ENCODE measurements at places on chromosomes 2 and 18.

GRCh38 chr2:162821176-162821575 lies 17.4 kb downstream of the KCNH7 start:
- no peak for DNase-seq

GRCh38 chr2:38632980-38633379 lies 30.3 kb upstream of the HNRNPLL start:
- DNase-seq: no peak

- no peak for DNase-seq
Observed at GRCh38 chr2:109148117-109148746, 19.2 kb downstream of the SH3RF3 start.

GRCh38 chr2:110998311-110998710 lies 122.4 kb upstream of the BCL2L11 start:
- DNase-seq: no peak

GRCh38 chr2:114464961-114465706 lies 22.7 kb downstream of the DPP10 start:
- no peak for DNase-seq

- no peak for DNase-seq
Observed at GRCh38 chr2:172735582-172736423, at the start of gene RAPGEF4. RAPGEF4 (plus strand) TSS chr2:172735845; CDS start chr2:172735984, 139 bp downstream.

GRCh38 chr18:73544032-73544431 lies 603.6 kb downstream of the FBXO15 start:
- no peak for DNase-seq

DNA sequence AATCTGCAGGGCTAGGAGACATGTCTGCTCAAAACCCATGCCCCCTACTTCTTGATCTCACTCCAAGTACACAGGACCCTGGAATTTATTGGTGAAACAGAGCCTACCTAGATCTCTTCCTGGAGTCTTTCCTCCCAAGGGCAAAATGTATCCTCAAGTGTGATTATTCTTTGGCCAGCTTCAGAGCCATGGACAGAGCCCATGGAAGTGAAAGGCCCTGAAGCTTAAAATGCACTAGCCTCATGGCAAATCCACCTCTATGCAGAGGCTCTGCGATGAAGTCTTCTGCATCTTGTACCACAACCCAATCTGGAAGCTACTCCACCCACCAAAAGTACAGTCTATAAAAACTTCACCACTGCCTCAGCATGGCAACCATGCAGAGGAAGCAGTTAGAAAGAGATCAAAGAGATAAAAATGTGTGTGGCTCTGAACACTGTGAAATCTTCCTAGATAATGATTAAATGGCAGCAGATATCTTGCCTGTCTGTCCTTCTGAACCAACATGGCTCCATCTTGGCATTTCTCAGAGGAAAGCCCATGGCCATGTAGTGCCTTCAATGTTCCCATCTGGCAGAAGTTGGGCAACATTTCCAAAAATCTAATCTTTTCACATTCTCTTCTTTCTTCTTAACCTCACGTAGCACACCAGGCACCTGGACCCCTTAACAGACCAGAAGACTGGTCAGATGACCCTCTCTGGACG lies 142.9 kb upstream of the KLF7 start:
- DNase-seq: no peak

GRCh38 chr2:85717308-85718008 lies 23.3 kb downstream of the GNLY start:
- DNase-seq: no peak

GRCh38 chr18:12036201-12036751 lies 55.0 kb downstream of the IMPA2 start:
- no peak for DNase-seq

- no peak for DNase-seq
Observed at GRCh38 chr2:142862299-142862698, 15.2 kb upstream of the KYNU start.

DNA sequence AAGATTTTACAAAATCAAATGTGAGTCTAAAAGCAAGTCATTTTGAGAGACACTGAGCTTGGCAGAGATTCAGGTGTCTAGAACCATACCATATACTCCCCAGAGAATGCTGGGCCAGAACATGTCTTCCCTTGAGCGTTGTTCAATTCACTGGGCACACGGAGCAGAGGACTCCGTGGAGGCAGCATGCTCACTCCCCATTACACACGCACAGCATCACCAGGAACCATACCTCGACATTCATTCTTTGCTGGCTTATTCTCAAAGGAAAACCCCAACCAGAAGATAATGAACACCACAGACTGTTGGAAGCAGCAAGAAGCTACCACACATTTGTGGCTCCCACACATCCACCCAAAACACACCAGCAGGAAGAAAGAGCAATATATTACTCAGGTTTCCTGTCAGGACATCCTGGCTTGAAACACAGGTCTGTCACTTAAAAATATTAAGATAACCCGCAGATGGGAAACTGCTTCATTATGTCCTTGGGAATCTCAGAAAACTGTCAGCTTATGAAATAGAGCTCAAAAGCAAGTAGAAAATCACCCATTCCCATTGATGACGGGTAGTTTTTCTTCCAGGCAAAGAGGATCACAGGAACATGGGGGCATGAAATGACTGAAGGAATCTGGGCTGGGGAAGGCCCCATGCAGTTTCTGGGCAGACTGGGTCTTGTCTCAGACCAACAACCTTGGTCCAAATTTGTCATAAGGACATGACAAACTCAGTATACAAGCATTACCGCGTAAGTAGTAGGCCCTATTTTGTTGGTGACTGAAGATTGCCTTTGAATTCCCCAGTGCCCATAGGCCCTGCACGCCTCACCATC lies 46.4 kb downstream of the PCBP1 start:
- no peak for DNase-seq

DNA sequence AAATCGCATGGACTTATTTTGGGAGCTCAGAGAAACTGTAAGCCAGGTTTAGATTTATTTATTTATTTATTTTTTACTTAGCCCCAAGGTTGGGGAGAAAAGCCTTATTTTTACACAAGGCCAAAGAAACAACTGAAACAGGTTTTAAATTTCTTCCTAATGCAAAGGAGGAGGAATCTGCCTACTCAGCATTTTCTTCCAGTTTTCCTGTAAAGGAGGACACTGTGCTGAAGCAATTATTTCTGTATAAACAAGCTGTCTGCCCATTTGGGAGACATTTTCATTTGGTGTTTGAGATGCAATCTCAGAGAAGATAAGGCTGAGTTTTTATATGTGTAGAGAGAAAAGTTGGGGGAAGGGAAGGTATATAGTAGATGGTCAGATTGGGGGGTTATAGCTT lies 125.0 kb downstream of the ETAA1 start:
- DNase-seq: no peak

DNA sequence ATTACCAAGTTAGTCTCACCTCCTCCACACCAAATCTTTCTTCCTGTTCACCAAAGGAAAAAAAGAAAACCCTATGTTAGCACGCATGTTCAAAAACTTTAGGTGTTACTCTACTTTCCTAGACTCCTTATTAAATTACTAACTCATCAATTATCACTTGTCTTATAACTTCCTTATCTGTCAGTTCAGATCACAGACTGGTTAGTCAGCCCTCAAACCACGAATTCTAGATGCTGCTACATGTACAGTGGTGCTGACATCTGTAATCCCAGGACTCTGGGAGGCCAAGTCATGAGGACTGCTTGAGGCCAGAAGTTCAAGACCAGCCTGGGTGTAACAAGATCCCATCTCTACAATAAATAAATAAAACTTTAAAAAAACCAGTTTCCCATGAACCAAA lies 3.5 kb downstream of the YWHAQ start:
- DNase-seq: no peak

DNA sequence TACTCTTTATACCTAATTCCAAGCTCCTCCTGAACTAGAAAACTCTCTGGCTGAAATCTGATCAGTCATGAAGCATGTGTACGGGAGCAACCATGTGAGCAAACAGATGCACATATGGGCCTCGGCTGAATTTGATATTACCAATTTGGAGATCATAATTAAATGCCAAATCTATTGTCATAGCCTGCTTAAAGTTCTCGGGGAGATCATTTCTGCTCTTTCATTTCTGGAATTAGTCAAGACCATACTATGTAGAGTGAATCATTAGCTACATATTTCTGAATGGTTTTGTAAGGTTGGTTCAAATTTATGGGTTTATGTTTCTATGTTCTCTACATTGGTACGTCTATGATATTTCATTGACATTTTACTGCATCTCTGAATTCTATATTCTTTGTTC lies 205.5 kb downstream of the UBE2E3 start:
- DNase-seq: no peak

DNA sequence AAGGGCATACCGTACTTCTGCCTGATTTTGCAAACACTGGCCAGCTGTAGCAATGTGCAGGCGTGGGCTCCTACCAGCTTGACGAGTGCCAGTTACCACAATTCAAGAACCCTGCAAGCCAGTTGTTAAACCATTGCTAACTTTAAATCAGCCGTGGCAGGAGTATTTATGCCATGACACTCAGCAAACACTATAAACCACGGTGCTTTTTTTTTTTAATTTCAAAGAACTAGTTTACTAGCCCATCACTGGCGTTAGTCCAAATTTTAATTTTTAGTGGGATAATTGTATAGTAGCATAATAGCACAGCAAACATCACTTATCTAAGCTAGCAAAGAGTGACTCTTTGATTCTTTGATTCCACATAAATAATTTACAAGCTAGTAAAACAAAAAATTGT lies 111.1 kb downstream of the COL4A4 start:
- DNase-seq: no peak

DNA sequence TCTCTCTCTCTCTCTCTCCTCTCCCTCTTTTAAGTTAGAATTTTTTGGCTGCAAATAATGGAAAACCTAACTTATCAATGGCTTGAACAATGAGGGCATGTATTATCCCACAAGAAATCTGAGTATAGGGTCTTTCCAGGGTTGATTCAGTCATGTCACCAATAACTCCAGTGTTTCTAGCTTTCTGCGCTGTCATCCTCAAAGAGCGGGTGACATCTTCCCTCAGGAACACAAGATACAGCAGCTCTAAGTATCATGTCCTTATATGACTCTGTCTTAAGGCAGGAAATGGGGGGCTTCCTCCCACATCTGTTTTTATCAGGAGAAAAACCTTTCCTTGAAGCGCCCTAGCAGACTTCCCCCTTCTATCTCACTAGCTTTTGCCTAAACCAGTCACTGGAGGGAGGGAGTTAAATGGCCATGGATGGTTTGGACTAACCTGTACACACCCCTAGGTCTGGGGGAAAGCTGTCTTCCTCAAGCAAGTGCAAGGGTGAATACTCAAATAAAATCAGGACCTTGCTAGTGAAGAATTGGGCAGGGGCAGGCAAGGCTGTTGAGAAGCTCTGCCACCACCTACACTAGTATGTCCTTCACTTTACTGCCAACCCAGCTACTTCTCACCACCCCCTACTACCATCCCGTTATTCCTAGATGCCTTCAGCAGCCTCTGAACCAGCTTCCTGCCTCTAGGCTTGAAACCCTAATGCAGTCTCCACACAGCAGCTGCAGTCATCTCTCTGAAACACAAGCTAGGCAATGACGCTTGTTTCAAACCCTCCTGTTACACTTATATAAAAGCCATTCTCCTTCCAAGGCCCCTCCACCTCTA lies 7.5 kb upstream of the TUBA4A start:
- DNase-seq: no peak

- DNase-seq: no peak
Observed at GRCh38 chr2:64359171-64359891, 94.6 kb upstream of the LGALSL start.

GRCh38 chr2:165568361-165568760 lies 98.9 kb downstream of the CSRNP3 start:
- no peak for DNase-seq

DNA sequence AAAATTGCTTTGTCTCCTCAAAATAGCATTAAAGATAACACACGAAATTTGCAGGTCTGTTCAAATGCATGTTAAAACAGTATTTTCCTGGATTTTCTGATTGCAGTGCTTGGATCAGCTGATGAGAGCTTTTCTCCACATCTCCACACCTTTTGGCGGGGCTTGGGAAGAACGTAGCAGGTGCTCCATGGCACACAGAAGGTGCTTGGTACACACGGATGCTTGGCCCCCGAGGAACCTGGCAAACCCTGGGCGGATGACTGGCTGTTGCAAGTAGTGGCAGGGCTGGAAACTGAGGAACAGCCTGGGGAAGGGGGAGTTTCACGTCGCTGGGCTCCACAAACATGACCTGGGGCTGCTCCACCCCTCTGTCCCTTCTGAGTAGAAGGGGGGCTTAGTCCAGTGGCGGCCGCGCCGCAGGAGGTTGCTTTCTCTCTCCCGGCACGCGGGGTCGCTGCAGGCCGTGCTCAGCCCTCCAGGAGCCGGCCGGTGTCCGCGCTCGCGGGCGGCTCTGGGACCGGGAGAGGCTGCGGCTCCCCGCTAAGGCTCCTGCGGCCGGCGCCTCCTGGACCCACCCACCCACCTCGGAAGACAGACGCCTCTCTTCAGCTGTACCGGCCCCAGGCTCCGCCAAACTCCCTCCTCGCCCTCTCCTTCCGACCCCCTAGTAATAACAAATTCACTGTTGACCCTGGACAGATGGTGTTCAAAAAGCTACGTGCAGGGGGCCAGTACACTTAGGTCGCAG lies 69.3 kb downstream of the MARCO start:
- no peak for DNase-seq

GRCh38 chr2:216571178-216571908 lies 61.9 kb upstream of the IGFBP2 start:
- DNase-seq: no peak

GRCh38 chr2:100234141-100234540 lies 88.2 kb downstream of the LONRF2 start:
- DNase-seq: no peak

GRCh38 chr2:53821810-53822209 lies 35.0 kb downstream of the ERLEC1 start:
- no peak for DNase-seq

GRCh38 chr2:100832885-100833284 lies 12.9 kb downstream of the NPAS2 start:
- DNase-seq: no peak
